ENCODE measurements at places on chromosomes 3 and 15. TPM values are rescaled to one million over a fixed set of nuclear protein-coding genes. Genes with fewer than 3 reads are reported as not detected.

The TNFAIP8L3 gene
- polyA plus RNA-seq: 2.5 TPM

The PRR20G gene
- polyA plus RNA-seq: not detected

The HCLS1 gene
- 7.0 TPM for polyA plus RNA-seq

The DCP1A gene
- polyA plus RNA-seq: 8.0 TPM

The CYP11A1 gene
- 1.1 TPM for polyA plus RNA-seq

The SELENOT gene
- polyA plus RNA-seq: 47.2 TPM
